GM04504 (cell line): ENCODE measurements at places on chromosomes 5 and 9.
A peak's percentile ranks its signal among the peaks of the same experiment; 100 is the strongest.

DNA sequence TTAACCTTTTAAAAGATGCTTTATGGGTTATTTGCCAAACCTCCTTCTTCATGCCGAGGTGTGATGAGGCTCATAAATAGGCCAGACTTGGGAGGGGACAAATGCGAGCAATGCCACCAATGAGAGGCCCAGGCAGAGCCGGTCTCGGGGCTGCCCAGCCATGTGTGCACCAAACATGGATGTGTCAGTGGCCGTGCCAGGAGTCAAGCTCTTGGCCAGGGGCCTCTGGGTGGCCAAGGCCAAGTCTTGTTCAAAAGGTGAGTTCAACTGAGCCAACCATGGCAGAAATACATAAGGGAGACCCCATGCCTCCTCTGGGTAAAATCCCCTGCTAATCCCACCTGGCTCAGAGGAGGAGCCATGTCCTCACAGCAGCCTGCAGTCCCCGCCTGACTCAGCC, 10.9 kb upstream of the LCN15 start:
- no peak for DNase-seq

DNA sequence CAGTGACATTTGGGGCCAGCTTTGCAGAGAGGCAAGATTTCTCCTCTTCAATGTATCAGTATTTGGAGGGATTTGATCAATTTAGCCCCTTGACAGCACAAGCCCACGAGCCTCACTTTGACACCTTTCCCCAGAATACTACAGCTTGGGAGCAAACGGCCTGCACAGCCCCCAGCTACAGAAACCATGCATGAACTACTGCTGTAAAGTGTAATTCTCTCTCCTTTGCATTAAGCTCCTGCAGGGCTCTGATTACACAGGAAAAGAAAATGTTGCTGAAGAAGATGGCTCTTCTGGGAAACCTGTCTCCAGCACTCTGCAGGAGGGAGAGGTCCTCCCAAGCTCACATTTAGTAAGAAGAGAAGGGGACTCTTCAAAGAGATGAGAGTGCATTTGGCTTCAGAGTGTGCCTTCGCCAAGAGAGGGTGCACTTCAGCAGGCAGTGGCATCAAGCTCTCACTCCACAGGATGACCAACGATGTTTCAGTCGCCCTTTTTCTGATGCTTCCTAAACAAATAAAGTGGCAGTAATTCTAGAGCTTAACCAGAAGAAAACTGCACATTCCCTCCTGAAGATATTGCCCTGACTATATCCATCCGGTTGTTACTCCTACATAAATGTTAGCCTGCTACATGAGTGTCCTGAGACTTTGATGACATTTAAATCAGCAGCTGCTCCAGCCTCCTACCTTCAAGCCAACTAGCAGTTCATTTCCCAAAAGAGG, 272.2 kb downstream of the AUH start:
- DNase-seq = no peak

DNA sequence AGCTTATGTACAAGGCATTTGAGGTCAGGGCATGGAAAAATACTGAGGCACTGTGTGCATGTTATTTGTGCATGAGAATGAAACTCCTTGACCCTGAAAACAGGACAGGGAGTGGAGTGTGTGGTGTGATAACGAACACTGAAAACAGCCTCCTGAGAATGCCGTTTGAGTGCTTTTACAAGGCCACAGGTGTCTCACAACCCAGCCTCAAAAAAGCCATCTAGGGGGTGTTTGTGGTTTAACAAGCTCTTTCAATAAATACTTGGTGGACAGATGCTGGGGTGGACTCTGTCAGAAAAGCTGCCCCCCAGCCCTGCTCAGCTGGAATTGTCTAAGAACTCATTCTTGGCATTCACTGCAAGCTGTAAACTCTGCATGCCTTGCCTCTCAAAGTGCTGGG, 94.0 kb upstream of the SLC25A48 start:
- no peak for DNase-seq

- DNase-seq = no peak
Observed at GRCh38 chr9:135141183-135141774, 53.8 kb downstream of the OLFM1 start.

GRCh38 chr5:108459769-108460168, 77.9 kb upstream of the FBXL17 start:
- DNase-seq = no peak

GRCh38 chr9:85898332-85898731, 42.6 kb upstream of the NAA35 start:
- no peak for DNase-seq

DNA sequence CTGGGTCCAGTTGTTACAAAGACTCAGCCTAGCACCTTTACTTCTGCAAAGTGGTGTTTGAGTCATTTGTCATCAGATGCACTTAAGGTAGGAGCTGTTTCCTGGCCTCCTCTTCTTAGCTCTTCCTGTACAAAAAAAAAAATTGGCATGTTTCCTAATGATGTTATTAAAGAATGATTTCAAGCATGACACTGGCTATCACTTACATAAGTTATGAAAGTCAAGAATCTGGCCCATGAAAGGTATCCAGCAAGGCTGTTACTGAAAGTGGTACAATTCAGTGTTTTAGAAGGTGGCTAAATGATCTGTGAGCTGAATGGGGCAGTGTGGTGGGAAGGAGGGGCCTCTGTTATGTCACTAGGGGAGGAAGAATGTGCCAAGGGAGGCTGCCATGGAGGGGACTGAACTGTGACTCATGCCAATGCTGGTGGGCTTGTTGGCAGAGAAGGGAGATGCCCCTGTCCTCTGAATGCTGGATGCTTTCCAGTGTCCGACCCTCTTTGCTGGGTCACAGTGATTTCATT, 175.1 kb upstream of the MAP1B start:
- no peak for DNase-seq

- no peak for DNase-seq
Observed at GRCh38 chr9:74404620-74405019, 92.5 kb upstream of the RORB start.

GRCh38 chr5:179160584-179160983, 100.4 kb downstream of the ZNF354C start:
- peak; percentile 4 for DNase-seq

- DNase-seq = no peak
Observed at GRCh38 chr9:18555105-18555883, 81.3 kb downstream of the ADAMTSL1 start.

DNA sequence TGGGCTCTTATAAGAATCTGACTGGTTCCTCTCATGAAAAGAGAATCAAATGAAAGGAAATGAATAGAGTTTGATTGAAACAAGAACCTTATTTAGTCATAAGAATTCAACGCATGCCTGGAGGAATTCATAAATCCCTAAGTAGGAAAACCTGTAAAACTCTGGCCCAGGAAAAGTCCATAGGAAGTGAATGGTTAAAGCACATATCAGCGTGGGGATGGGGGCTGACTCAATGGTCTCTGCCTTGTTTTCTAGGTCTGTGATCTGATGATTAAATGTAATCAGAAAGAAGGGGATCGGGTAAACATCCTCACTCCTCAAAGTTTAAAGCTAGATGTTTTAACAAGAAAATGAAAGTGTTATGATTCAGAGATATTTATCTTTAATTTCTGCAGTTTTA, 759.4 kb upstream of the C9orf72 start:
- no peak for DNase-seq

- DNase-seq = no peak
Observed at GRCh38 chr5:8825139-8825757, 720.6 kb downstream of the SEMA5A start.

GRCh38 chr9:131235480-131235851, 40.8 kb downstream of the FAM78A start:
- no peak for DNase-seq

DNA sequence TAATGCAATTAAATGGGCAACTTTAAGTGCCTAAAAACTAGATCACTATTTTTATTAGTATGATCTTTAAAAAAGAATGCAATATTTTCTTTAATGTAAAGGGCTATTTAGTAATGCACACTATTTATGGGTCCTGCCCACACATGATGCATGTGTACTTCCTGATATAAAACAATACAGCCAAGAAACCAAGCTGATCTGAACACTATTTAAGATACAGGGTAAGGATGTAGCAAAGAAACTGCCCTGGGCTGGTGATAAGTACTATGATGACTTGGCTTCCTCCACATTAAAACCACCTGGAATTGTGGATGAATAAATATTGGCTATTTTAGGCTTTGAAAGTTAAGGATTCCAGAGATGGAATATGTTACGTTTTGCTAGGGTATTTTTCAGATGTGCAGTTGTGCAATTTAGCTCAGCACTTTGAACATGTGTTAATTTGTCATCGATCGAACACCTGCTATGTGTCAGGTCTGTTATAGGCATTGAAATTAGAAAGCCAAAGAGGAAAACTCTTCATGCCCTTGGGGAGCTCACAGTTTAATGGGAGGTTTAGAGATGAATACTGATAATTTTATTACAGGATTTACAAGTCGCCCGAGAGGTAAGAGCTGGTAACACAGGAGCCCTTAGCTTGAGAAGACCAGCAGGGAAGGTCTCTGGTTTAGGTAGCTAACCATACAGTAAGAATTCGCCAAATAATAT, 276.7 kb downstream of the PLK2 start:
- DNase-seq = no peak

- DNase-seq = no peak
Observed at GRCh38 chr5:77131361-77131760, 44.3 kb upstream of the ZBED3 start.

DNA sequence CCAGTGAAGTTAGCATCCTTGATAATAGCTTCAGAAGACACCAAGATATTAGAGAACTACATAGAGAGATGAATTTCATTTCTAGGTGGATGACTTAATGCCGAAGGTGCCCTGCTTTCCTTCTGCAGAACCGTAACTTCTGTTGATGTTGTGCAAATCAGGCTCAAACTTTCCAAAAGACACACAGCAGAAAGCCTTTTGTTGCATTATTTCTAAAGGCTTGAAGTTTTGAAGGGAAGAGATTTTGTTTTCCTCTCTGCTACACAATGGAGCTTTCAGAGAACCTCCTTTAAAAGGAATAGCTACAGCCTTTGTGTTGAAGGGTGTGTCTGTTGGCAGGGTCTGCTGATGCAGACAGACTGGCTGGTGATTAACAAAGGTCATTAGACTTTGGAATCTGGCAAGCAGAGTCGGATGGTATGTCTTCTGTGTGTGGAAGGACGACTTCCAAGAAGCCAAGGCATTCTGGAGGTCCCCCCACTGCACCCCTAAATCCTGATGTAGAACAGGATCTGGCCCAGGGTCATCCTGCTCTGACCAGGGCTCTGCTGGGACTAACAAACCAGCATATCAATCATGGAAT, 57.8 kb downstream of the ZNF462 start:
- DNase-seq = no peak

DNA sequence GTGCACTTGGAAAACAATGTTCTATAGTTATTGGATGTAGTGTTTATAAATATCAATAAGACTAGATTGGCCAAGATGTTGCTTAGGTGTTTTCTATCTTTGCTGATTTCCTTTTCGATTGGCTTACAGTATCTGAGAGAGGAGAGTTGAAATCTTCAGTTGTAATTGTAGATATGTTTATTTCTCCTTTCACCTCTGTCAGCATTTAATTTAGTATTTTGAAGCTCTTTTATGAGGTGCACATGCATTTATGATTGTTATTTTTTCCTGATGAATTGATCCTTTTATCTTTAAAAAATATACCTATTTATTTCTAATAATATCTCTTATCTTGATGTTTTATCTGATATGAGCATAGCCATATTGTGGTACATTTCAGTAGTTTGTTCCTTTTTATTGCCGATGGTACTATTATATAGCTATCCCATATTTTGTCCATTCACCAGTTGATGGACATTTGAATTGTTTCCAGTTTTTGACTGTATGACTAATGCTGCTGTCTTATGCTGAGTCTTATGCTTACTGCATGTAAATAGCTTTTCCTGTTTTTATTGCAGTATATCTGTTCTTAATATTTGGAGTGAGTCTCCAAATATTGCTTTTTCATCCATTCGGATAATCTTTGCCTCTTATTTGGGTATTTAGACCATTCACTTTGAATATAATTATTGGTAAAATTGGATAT, 34.7 kb downstream of the ERCC6L2 start:
- DNase-seq = no peak

DNA sequence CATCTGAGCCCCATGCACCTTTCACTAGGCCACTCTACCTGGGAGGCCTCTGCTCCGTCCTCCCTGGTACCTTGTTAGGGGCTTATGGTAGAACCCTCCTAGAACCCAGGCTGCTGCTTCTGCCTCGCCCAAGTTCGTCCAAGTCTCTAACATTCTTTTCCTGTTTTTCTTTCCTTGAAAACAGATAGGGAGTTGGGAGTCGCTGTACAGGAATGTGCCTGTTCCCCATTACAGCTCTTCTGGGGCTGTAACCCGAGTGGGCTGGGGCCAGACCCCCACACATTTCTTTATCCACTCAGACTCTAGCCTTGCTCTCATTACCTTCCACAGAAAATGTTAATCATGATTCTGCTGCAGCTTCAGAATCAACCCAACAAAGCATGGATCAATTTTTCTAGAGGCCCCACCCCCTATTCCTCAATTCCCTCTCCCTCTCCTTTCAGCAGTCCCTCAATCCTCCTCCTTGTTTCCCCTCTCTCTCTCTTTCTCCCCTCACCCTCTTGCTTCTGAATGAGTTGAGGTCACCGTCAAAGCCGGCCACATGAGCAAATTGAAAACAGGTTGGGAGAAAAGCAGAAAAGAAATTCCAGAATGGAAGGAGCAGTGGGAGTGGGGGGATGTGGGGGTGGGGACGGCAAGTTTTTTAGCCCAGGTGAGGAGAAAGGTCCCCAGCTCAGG, 193.8 kb upstream of the TRIM32 start:
- DNase-seq = no peak
